ENCODE measurements at places on chromosomes 2 and 18.

DNA sequence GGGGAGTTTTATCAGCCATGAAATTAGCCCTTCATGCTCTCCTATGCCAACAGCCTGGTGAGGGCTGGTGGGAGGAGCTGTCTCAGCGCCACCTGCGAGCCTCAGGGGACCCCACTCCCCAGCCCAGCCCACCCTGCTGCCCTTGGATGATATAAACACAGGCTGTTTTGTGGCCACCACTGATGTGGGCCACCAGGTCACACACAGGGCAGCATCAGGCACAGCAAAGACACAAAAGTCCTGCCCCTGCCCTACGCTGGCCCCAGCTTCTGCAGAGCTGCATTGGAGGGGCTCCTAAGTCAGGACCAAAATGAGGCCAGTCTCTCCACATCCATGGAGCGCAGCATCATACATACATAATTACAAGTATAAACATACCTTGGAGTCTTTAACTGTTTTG, 110.6 kb upstream of the TEX51 start:
- DNase-seq = no peak

DNA sequence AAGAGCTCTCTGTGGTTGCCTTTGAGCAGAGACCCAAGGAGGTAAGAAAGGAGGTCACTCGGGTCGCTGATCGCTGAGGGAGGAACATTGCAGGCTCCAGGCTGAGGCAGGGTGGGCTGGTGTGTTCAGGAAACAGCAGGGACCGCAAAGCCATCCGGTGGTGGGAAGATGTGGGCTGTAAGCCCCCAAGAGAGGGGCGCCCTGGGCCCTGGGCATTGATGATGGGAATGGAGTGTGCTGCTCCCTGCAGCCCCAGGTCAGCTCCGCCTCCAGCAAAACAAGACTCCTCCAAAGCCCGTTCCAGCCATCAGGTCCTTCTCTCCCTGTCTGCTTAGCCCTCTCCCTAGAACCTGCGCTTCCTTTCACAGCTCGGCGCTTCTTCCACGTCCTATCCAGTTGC, 229.7 kb downstream of the KLHL29 start:
- no peak for DNase-seq

DNA sequence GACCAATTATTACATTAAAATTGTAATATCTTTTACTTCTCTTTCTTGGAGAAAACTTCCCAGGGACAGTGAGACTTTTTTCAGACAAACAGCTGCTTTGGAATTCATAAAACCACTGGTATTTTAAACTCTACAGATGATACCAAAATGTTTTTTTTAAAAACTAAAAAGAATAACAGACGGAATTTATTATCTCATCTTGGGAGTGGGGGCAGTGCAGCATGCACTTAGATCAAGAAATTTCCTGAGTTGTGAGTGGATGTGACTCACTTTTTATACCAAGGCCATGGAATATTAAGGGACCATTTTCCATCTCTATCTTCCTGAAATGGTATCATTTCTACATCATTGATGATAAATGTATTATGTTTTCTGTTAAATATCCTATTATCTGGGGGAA, 422.8 kb upstream of the HNRNPA3 start:
- no peak for DNase-seq

- no peak for DNase-seq
Observed at GRCh38 chr2:198186257-198186656, 381.9 kb downstream of the PLCL1 start.

DNA sequence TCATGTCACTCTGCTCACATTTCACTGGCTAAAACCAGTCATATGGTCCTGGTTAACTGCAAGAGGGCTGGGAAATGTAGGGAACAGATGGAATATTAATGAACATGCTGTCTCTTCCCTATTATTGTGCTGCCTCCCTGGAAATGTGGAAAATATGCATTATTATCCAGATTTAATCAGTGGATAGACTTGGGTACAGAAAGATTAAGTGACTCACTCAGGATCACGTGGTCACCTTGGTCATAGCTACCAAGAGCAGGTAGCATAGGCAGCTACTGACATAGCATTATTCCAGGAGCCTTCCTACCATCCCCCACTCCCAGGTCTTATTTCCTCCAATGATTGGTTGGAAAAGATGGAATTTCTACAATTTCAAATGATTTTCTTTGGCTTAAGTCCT, 141.1 kb downstream of the HRH4 start:
- DNase-seq = no peak

GRCh38 chr2:156021146-156022040, 311.1 kb downstream of the NR4A2 start:
- no peak for DNase-seq

GRCh38 chr2:12043131-12043530, 296.7 kb downstream of the LPIN1 start:
- DNase-seq = no peak

DNA sequence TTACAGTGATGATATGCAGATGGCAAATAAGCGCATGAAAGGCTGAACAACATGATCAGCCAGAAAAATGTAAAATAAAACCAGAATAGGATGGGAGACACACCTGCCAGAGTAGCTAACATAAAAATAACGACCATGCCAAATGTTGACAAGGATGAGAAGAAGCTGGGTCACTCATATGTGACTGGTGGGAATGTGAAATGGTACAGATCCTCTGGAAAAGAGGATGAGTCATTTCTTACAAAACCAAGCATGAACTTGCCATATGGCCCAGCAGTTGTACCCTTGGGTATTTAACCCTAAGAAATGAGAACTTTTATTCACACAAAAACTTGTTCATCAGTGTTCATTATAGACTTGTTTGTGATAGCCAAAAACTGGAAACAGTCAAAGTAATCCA, 143.8 kb downstream of the SH3BP4 start:
- DNase-seq = no peak

DNA sequence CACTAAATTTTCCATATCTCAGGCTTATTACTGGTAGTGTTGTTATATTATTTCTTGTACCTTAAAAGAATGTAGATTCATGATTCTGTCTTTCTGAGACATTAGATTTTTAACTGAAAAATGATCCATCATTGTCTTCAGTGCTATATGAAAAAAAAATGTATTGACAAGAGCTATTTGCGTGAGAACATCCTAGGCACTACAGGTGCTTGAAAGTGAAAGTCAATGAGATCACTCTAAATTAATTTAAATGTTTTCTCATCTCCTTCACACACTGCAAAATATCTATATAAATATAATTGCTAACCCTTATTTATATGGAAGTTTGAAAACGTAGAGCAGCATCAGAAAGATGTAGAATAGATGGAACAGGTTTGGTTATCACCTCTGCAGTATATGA, 684.6 kb downstream of the TRIB2 start:
- no peak for DNase-seq

GRCh38 chr2:172994864-172995263, 80.8 kb upstream of the MAP3K20 start:
- no peak for DNase-seq

DNA sequence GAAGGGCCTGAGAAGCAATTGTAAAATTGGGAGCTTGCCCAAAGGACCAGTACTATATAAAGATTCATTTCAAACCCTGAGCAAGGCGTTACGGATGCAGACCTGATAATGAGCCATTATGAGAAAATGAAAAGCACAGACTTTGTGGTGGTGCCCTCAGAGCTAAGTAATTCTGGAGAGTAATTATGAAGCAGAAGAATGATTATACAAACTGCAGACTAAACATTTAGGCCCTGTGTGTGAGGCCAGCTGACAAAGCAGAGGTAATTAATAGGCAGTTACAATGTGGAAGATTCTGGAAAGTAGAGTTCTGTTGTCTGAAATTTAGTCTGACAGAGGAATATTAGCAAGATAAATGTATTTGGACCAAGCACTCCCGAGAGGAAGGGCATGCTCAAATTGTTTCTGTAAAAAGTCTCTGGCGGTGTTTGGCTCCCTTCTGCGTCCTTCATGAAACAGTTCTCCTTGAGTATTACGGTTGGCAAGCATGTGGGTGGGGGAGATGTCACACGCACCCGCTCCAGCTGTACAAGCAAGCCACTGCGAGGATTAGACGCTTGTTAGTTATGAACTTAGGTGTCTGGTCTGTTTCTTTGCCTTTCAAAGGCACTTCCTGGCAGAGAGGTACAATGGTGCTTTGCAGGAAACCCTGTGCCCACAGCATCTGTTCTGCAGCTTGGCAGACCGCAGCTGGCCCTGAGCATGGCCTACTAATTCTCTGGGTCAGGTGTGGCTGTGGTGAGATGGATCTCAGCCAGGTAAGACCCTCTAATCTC, 45.5 kb downstream of the CDC42EP3 start:
- DNase-seq = no peak

GRCh38 chr2:238456970-238457926, 30.5 kb downstream of the ASB1 start:
- DNase-seq = no peak

GRCh38 chr2:68643011-68643873, at the start of gene PROKR1:
Gene PROKR1, plus strand, starts transcription at chr2:68643579. Its CDS starts 2,243 bp downstream, at chr2:68645822.
- no peak for DNase-seq

DNA sequence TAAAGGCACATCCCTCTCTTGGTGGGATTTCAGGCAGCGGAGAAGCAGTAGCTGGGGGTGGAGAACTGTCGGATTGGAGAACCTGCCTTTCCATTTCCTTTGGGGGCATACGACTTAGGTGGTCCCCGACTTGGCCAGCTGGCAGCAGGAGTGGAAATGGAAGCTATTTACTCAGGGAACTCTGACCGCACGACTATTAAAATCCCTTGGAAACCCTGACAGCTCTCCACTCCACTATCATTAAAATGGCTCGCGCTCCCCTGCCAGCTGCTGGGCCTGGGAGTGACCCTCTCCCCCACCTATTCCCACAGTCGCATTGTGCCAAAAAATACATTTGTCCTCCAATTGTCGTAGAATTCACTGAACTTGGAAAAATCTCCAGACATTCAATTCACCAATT, 77.7 kb upstream of the APCDD1 start:
- DNase-seq = no peak

DNA sequence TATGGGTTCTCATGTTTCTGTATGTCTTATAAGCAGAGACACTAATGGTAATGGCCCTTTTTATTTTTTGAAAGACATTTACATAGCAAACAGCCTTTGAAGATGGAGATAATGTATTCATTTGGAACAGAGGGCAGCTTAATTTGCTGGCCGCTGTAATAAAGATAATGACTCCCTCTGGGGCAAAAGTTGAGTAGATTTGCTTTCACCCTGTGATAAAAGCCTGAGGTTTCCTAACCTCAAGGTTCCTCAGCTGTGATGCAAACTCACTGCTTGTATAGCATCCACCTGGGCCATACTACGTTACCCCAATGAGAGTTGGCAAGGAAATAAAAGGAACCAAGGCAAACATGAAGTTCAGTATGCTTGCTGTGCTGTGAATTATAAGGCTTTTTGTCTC, 54.8 kb downstream of the TEX51 start:
- DNase-seq = no peak

DNA sequence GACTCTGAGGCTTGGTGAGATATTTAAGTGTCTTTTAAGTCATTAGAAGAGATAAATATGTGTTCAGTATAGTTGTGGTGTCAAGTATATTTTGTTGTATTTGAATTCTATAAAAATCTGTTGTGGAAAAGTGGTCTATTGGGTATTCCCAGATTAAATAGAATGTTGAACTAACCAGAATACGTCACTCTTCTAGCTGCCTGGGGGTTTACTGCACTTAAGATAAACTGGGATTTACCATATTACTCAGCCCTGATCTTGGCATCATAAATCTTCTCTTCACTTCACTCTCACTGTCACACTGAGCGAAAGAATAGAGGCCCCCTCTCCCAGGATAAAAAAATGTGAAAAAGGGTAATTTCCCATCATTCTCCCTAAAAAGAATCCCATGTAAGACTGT, 129.8 kb downstream of the BCL2 start:
- no peak for DNase-seq

GRCh38 chr2:234571620-234572407, 74.9 kb upstream of the ARL4C start:
- DNase-seq = no peak

GRCh38 chr18:12065397-12065796, 28.2 kb upstream of the ANKRD62 start:
- DNase-seq = no peak

DNA sequence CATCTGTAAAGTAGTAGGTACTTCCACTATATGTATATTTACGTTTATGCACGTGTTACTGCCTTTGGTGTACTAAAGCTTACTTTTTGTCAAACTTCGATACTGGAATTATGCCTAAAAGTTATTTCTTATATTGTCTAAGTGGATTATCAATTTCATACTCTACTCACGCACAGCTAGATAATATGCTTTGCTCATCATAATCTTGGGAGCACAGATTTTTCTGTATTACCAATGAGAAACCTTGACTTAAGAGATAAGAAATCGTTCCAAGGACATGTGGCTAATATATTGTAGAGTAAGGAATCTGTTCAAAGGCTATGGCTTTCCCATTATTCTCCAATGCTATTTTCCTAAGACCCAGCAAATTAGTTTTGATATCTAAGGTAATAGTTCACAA, 6.5 kb downstream of the HSPE1 start:
- no peak for DNase-seq

DNA sequence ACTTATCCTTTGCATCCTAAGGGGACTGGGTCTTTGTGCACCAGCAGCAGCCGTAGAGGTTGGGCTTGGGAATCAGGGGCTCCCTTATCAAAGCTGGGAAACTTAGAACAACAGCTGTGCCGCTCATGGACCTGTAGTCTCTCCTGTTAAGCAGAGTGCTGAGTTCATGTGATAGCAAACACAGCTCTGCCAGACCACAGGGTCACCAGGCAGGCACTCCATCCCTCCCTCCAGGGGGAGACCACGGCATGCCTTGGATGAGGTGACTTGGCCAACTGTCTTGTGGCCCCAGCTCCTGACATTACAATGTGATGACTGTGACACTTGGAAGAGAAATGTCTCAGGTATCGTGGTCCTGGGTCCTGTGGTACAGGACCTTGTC, 60.0 kb downstream of the DGKD start:
- no peak for DNase-seq

- DNase-seq = no peak
Observed at GRCh38 chr2:155525199-155525598, 807.3 kb downstream of the NR4A2 start.

DNA sequence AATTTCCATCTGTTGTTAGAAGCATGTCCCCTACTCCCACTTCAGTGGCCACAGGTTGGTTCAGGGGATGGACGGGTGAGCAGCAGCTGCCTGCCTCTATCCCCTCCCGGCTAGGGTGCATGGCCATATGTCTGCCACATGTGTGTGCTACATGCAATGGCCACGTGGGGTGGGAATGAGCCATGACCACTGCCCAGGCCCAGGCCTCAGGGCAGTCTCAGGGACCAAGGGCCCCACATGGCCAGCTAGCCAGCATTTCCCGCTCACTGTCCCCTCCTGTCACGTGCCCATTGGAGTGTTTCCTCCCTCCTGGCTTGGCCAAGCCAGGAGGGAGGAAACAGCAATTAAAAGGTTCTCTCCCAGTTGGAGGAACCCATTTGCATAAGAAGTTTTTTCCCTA, 117.1 kb downstream of the KCNS3 start:
- no peak for DNase-seq

DNA sequence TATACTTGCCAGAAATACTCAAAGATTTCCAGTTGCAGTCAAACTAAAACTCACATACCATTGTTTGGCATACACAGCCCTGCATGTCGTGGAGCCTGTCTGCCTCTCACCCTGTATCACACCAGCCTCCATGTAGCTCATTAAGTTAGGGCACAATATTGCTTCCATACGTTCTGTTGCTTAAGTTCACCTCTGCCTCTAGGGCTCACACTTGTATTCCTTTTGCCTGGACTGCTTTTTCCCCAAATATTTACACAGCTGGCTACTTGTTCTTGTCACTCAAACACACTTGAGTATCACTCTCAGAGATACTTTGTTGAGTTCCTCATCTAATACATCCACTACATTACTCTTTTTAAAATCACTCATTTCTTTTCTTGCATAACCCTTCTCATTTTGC, 83.1 kb downstream of the PTH2R start:
- DNase-seq = no peak

GRCh38 chr2:202387608-202388342, 11.6 kb downstream of the BMPR2 start:
- no peak for DNase-seq

- no peak for DNase-seq
Observed at GRCh38 chr2:98749066-98749450, 18.1 kb upstream of the MGAT4A start.

Measured in activated T-helper 1 cell treated with anti-CD3 and anti-CD28 coated beads, Interleukin-2, amount 50 U/mL, for 16 hours (primary cell).